ENCODE measurements at places on chromosomes 5 and 9.
A peak's percentile ranks its signal among the peaks of the same experiment; 100 is the strongest.

DNA sequence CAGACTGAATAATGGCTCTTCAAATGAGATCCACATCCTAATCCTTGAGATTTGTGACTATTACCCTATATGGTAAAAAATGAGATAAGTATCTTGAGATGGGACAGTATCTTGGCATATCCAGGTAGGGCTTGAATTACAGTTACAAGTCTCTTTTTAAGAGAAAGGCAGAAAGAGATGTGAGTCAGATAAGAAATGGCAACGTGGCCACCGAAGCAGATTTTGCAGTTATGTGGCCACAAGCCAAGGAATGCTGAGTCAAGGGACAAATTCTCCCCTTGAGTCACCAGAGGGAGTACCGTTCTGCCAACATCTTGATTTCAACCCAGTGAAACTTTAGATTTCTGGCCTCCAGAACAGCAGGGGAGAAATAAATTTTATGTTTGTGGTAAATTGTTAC, 1983.0 kb upstream of the C9orf72 start:
- DNase-seq = no peak

DNA sequence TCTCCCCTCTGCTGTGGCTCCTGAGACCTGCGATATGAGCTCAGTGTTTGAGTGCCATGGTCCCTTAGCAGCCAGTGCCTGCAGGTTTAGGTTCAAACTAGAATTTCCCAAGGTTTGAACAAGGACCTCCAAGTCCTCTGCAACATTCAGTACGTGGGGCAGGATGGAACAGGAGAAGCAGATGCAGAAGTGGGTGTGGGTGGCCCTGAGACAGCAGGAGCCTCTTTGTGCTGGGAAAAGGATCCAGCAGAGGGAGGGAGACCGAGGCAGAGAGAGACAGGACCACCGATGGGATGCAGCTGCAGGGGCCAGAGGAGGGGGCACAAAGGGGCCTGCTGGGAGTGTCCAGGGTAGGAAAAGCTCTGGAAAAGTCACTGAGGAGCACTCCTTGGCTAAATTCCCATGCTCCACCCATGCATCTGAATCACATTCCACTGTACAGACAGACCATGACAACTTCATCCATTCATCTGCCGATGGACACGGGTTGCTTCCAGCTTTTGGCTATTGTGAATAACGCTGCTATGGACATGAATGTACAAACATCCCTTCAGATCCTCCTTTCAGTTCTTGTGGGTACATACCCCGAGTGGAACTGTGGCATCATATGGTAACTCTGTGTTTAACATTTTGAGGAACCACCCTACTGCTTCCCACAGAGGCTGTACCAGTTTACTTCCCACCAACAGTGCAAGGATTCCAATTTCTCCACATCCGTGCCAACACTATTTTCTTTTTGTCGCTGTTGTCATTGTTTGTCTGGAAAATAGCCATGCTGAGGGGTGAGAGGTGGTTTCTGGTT, 26.7 kb upstream of the SUSD3 start:
- DNase-seq = no peak

DNA sequence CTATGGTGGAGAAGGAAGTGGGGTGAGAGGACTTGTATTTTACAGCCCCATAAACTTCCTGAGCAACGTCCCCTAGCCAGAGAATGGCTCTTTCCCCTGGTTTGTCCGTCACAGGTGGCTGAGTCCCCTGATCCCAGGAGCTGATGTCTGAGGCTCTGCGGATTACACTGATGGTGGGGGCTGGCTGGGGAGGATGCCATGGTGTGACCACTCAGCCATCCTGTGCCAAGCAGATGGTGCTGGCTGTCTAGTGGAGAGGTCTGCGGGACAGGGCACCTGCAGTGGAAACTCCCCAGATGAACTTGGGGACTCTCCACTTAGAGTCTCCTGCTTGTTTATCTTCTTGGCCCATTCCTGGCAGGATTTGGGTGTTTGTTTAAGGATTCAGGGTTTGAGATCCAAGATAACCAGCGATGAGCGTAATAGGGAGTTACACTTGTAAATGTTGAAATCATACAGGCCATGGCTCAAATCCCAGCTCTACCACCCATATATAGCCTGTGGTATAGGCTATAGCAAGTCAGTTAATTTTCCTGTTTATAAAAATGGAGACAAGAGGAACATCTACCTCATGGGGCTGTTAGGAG, 4.7 kb upstream of the PTGS1 start:
- DNase-seq = no peak

- DNase-seq = no peak
Observed at GRCh38 chr5:123203105-123203800, 114.2 kb downstream of the PRDM6 start.

DNA sequence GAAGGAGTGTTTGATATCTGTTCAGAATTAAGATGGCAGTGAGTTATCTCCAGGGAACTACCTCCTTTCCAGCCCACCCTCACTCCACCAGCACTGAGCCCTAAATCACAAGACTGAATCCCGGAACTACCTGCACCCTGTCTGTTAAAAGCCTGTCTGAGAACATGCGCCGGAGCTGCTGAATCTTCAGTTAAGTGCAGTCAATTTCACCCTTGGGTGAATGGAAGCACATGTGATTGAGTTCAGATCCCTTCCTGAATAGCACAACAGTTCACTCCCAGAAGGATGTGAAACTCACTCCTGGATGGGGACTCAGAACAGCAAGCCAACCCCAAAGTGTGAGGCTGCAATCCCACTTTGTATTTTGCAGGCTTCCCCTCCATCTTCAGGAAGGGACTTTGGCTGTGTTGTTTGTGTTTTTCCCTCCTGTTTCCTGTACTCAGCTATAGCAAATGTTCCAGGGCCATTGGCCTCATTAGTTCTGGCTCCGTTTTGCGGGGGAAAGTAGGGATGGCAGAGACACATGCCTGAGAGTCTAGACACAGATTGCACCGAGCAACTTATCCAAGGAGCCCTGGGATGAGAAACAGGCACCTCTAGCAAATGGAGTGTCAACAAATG, 43.4 kb downstream of the DPYSL3 start:
- no peak for DNase-seq

GRCh38 chr5:60354311-60354710, 345.7 kb downstream of the DEPDC1B start:
- DNase-seq = no peak

- no peak for DNase-seq
Observed at GRCh38 chr9:135147474-135147805, 60.0 kb downstream of the OLFM1 start.

- no peak for DNase-seq
Observed at GRCh38 chr5:128559300-128560297, 21.6 kb upstream of the FBN2 start.

GRCh38 chr9:104028827-104029226, 65.3 kb upstream of the SMC2 start:
- peak; percentile 1 for DNase-seq

DNA sequence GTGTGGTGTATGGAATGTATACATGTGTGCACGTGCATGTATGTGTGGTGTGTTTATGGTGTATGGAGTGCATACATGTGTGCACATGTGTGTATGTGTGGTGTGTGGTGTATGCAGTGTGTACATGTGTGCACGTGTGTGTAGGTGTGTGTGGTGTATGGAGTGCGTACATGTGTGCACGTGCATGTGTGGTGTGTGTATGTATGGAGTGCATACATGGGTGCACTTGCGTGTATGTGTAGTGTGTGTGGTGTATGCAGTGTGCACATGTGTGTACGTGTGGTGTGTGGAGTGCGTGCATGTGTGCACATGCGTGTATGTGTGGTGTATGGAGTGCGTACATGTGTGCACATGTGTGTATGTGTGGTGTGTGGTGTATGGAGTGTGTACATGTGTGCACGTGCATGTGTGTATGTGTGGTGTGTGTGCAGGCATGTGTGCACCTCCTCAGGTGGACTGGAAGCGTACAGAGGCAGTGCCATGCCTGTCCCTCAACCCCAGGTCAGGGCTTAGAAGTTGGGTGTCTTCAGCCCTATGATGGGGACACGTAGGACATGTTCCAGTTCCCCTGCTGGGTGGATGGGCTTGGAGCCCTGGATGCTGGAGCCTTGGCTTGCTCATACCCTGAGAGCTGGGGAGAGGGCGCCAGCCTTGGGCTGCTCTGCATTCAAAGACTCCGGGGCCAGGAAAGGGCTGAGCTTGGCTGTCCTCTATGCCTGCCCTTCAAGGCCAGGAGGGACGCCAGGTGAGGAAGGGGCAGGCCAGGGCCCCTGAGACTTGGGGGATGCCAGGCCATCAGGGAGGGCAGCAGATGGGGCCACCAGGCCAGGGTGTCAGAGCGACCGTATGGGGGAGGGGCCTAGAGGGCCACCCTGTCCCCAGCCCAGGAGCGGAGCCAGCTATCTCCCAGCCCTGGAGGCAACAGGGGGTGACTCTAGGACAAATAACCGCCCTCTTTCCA, 12.2 kb downstream of the MYMK start:
- DNase-seq = no peak

- no peak for DNase-seq
Observed at GRCh38 chr5:149809931-149810691, 80.0 kb downstream of the PPARGC1B start.

GRCh38 chr9:92709954-92710353, 40.0 kb upstream of the IPPK start:
- no peak for DNase-seq

- DNase-seq = no peak
Observed at GRCh38 chr5:29462241-29462640, 1731.2 kb upstream of the CDH6 start.

DNA sequence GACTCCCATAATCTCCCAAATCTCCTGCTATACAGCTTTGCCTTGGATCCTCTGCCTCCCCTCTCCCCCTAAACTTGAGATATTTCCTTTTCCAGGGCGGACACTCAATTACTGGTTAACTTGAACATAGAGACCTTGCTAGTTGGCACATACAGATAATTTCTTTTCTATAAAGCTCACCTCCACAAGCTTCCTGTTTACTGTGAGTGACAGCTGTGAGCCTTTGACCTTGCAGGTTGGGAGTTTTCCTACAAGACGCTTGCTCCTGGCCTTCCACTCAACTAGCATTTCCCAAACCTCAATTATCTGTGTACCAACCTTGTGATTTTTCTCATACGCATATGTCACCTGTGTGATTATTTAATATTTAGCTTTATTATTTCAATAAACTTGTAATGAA, 114.5 kb downstream of the GNA14 start:
- no peak for DNase-seq

DNA sequence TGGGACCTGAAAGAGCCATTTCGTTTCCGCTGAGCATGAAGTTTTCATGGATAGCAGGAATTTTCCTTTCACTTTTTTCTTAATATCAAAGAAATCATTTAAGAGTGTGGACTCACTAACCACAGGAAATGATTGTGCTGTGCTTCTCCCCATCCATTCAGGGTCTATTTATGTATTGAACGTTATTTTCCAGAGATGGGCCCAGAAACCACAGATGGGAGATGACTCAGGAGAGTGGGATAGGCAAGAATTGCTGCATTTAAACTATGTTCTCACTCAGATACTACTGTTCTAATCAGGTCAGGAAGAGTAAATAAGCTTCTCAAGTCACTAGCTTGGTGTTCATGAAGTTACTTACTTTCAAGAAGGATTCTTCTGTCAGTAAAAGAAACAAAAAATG, 763.8 kb downstream of the DTWD2 start:
- no peak for DNase-seq
